ENCODE measurements at places on chromosomes 3 and 15.
A peak's percentile ranks its signal among the peaks of the same experiment; 100 is the strongest.

GRCh38 chr15:49737127-49737526, 116.3 kb downstream of the DTWD1 start:
- no peak for DNase-seq

DNA sequence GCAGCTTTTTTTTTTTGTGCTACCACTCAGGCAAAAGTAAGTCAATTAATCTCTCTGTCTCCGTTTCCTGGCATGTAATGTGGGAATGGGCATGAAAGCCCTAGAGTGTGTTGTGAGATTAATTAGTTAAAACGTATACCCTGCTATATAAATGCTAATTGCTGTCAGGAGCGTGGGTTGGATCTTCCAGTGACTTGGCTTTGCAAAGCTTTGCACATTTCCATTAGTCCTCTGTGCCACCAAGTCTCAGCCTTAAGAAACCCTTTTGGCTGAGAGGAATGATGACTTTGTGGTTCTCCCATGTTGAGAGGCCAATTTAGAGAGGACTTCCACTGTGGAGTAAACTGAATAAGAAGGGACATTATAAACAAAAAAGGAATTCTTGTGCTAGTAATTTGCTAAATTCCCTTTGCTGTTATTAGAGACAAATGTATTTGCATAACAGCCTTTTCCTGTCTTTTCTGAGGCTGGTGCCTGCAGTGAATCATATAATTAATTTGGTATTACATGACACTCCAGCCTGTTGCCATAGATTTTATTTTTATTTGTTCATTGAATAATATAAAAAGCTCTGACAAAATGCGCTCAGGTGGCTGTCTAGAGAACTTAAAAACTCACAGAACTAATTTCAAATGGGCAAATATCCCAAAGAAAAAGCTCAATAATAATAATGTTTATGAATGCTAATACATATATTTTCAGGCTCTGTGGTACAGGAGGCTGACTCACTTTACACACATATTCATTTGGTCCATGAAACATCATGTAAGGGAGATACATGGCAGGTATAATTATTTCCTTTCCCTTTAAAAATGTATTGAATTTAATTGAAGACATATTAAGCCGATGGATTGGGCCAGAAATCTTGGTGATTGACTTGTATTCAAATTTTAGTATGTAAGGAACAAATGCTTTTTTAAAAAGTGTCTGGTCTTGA, 82.7 kb downstream of the IL1RAP start:
- no peak for DNase-seq

DNA sequence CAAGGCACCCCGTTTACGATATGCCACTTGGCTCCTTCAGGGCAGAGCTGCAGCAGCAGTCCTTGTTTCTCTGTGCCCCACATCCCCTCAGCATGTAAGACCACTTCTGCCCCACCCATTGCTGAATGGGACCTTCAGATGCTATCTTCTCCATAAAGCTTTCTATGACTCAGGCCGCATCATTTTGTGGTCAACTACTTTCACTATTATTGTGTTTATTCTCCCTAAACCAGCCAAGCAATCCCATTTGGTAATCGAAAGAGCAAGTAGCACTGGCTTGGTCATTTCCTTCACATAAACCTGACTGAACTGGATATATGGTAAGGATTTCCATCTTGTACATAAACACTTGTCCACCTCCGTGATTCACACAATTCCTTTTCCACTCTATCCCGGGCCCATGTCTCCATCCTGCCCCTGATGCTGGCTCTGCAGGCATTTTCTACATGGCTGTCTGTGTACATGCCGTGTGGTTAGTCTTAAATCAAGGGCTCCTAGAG, 25.7 kb downstream of the LIPC start:
- peak; percentile 53 for DNase-seq

- no peak for DNase-seq
These were observed 340.1 kb upstream of the PDZRN3 start for GRCh38 chr3:73964818-73965217.

DNA sequence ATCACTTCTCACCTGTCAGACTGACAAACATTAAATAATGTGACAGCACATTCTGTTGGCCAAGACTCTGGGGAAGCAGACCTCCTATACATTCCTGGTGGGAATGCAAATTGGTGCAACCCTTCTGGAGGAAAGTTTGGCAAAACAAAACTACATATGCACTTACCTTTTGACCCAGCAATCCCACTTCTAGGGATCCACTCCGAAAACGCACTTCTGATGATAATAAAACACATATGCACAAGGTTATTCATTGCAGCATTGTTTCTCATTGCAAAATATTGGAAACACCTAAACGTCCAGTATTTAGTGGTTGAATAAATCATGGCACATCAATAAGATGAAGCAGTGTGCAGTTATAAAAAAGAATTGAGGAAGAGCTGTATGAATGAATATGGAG, 145.5 kb upstream of the ABHD17C start:
- DNase-seq, result no peak

GRCh38 chr15:42182961-42183360, 25.1 kb downstream of the VPS39 start:
- no peak for DNase-seq

DNA sequence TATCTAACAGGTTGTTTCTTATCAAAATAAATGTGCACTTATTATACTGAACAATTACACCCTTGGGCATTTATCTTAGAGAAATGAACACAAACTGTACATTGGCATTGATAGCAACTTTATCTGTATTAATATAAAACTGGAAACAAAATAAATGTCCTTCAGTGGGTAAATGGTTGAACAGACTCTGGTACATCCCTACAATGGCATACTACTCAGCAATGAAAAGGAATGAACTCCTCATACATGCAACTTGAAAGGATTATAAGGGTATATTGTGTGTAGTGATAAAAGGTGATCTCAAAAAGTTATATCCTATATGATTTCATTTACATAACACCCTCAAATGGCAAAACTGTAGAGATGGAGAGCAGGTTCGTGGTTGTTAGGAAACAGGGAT, 23.7 kb upstream of the DLG1 start:
- no peak for DNase-seq

GRCh38 chr15:81760686-81761085, 285.1 kb downstream of the MEX3B start:
- DNase-seq, result no peak

DNA sequence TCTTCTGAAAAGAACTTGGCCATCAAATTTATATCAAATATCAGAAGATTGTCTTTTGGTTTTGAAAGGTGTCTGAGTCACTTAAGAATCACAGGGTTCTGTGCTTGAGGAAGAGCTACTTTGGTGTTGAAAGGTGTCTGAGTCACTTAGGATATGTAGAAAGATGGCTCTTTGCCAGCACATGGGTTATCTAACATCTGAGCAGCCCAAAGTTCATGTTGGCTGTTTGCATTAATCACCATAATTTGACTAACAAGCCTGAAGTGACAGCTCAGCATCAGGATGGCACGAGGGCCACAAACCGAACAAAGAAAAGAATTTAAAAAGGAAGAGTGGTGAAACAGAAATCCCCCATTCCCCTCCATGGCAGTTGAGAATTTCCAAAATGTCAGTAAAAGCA, 190.5 kb upstream of the CMC1 start:
- DNase-seq, result peak; percentile 52

DNA sequence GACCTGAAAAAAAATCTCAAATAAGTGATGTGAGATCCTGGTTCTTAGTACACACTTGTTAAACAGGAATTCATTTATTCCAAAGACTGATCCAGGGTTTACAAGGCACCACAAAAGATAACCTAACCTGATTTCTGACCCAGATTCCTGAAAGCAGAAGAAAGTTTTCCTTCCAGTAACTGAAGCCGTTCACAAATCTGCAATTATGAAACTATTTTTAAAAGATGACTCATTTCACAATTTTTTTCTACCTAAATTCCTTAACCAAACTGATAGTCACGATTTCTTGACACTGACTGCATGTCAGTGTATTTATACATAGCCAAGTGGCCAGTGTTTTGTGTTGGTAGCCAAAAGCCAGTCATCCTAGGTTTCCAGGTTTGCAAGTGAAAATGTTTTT, 17.1 kb downstream of the SLC9A9 start:
- DNase-seq, result no peak

GRCh38 chr3:28207000-28207733, 34.3 kb upstream of the CMC1 start:
- DNase-seq, result no peak

- DNase-seq, result no peak
These were observed 12.0 kb downstream of the SPPL2A start for GRCh38 chr15:50753463-50753862.

GRCh38 chr3:185760550-185760949, 64.3 kb downstream of the IGF2BP2 start:
- DNase-seq, result no peak

- no peak for DNase-seq
These were observed 194.5 kb downstream of the LRTM1 start for GRCh38 chr3:54733106-54734006.

GRCh38 chr3:143328451-143328850, 208.9 kb downstream of the CHST2 start:
- no peak for DNase-seq

GRCh38 chr15:93762036-93762435, 469.3 kb upstream of the MCTP2 start:
- DNase-seq, result no peak

DNA sequence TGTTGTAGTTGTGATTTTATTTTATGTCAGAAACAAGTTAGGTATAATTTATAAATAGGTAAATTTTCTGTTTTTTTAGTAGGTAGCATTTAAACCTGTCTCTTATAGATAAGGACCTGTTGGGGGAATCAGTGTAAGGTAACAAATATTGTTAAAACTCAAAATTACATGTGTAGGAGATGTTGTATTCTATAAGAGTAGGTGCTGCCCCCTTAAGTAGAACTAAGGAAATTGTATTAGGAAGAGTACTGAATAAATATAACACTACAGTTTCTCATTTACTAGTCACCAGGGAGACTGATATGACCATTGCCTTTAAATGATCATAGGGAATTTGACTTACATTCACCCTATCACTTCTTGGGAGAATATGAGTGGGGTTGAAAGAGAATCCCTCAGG, 31.2 kb downstream of the SLC25A36 start:
- no peak for DNase-seq

DNA sequence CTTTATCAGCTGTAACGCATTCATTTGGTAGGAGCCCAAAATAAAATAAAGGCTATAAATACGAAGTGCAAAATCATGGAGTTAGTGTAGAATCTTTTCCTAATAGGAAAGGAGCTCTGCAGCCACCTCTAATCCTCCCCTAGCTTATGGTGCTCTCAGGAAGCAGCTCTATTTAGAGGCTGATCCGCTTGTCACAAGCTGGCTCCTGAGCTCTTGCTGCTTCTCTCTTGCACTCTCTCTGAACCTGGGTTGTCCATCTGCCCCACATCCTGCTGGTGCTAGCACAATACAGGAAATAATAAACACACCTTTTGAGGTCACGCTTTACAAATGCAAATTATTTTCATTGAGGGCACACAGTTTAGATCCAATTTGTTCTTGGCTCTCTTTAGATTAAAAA, 37.3 kb upstream of the BFSP2 start:
- DNase-seq, result no peak

DNA sequence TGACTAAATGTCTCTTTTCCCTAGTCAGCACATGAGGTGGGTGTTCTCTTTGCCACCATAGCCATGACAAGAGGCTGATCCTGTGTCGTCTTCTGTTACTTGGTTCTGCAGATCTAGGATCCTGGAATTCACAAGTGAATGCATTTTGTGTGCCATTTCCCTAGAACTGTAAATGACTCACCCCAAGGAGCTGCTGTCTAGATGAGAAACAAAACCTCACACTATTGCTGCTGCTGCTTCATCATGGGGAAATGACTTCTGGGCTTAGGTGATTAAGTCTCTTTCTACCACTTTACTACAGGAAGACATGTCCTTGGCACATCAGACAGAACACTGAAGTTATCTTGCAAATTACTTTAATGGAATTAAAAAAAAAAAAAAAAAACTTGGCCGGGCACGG, 54.9 kb downstream of the SLCO3A1 start:
- DNase-seq, result peak; percentile 16

DNA sequence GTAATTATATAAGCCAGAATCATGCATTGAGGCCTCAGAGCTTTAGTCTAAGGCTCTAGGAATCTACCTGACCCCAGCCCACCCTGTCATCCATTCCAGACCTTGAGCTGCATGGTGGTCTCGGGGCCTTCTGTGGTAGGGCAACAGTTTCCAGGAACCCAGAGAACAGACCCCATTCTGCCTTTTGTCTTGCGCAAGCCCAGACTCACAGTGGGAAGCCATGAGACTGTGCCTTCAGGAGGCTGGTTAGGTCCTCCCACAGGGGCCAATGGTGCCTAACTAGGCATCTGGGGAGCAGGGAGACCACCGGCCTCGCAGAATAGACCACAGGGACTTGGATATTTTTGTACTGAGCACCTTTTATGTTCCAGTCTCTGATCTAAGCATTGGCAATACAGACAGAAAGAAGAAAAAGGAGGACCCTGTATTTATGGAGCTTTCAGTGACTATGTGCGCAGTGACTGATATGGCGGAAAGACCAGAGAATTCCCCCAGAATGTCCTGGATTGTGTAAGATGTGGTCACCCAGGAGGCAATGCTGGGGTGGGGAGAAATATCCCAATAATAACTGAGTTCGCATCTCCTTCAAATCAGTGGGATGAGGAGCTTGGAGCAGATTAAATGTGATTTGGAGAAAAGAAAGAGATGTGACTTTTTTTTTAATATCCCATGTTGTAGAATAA, 40.1 kb downstream of the MCF2L2 start:
- DNase-seq, result no peak

- no peak for DNase-seq
These were observed 39.5 kb downstream of the TMEM40 start for GRCh38 chr3:12719541-12719940.

DNA sequence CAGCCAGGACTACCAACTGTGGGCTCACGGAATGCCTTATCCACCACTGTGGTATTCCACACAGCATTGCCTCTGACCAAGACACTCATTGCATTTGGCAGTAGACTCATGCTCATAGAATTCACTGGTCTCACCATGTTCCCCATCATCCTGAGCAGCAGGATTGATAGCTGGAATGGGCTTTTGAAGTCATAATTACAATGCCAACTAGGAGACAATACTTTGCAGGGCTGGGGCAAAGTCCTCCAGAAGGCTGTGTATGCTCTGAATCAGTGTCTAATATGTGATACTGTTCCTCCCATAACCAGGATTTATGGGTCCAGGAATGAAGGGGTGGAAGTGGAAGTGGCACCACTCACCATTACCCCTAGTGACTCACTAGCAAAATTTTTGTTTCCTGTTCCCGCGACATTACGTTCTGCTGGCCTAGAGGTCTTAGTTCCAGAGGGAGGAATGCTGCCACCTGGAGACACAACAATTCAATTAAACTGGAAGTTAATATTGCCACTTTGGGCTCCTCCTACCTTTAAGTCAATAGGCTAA, 58.6 kb upstream of the CCDC80 start:
- DNase-seq, result no peak

DNA sequence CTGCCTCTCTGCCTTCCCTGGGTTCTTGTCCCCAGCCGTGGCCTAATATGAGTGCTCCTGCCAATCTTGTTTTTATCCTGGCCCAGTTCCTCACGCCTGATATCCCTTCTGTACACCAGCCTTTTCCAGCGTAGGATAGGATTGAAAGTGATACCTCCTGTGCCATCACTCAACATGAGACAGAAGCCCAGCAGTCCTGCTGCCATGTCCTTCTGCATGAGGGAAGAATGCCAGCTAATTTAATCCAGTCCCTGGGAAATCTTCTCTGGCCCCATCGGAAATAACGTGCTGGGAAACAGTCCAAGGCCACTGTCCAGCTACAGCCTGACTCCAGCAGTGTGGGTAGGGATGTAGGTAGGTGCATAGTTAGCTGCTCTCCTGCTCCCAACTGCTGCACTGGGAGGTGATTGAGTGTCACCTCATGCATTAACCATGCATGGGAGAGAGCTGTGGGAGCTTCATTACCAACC, 92.0 kb upstream of the TPM1 start:
- no peak for DNase-seq

Measured in activated CD4-positive, alpha-beta memory T cell treated with anti-CD3 and anti-CD28 coated beads for 36 hours (primary cell).